ENCODE measurements at places on chromosomes 3 and 15.

GRCh38 chr15:65996901-65997300 lies 127.6 kb downstream of the RAB11A start:
- no peak for DNase-seq

GRCh38 chr3:154515921-154516320 lies 85.9 kb upstream of the GPR149 start:
- DNase-seq = no peak

GRCh38 chr15:82539691-82540054 lies 584 bp downstream of the RPS17 start:
- DNase-seq = no peak

DNA sequence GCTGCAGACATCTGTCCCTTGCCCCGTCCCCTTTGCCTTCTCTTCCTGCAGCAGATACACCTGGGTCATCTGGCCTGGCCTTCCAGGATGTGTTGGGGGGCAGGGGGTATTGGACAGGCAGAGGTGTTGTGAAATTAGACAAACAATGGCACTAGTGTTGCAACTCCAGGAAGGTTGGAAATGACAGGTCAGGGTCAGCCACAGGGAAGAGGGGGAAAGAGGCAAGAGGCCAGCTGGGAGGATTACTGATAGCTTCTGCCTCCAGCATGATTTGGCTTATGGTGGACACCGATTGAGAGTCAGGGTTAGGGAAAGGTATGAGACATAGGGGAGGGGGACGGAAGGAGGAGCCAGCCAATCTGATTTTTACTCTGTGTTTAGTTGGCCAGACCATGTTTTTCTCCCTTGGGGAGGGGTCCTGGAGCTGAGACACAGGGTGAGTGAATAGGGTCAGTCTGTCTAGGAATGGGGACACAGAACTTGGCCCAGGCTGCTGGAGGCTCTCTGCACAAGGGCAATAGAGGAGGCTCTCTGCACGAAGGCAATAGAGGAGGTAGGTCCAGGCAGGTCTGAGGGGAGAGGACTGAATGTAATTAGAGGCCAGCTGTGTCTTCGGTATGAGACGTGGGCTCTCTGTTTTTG lies 3.4 kb upstream of the ATP2B2 start:
- no peak for DNase-seq

DNA sequence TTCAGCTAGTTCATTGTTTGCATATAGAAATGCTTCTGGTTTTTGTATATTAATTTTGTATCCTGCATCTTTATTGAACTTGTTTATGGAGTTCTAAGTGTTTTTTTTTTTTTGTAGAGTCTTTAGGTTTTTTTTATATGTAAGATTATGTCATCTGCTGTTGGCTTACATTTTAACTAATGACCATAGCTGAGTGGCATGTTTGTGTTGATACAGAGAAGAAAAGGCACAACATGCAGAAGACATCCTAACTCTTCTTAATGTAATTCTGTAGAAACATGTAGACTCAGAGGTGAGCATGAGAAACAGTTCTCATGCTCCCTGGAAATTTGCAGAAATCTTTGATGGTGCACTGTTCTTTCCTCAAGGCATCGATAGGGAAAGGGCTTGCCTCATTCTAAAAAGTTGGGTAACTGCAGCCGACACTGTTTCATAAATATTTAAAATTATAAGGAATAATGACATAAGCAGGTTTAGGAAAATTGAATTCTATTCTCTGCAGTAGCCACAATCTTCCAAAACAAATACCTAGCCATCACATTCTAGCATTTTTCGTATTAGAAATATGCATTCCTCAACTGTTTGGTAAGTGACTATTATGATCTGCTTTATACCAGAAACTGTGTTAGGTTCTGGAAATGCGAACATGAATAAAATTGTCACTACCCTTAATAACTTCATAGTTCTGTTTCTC lies 499.6 kb upstream of the KCNMB2 start:
- DNase-seq = no peak

- DNase-seq = no peak
Measured at GRCh38 chr15:38283010-38283409, 30.4 kb downstream of the SPRED1 start.

Measured in stimulated activated CD4-positive, alpha-beta T cell treated with anti-CD3 and anti-CD28 coated beads, Interleukin-1b, Interleukin-23, amount 100 ng/mL, for 1 hour (primary cell).